ENCODE measurements at places on chromosomes 7 and 10. TPM values are rescaled to one million over a fixed set of nuclear protein-coding genes. Genes with fewer than 3 reads are reported as not detected.

DNA sequence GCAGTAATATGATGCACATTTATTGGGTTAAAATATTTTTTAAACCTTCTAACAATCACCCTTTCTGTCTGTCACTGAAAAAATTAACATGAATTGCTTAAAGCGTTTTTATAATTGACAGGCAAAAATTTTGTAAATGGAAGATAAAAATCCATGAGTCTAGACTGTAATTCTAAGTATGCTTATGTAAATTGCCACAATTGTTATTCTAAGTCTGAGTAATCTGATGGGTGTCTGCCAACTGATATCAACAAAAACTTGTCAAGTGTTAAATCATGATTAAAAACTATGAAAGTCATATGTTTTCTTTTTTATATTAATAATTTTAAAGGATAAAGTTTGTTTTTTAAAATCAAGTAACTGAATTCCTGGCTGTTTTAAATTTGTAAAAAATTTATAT lies 208.2 kb downstream of the CDK14 start:
- DNase-seq: no peak

ITIH5 gene
- total RNA-seq: not detected

- DNase-seq: no peak
Observed at GRCh38 chr10:79185067-79185774, 116.5 kb downstream of the ZMIZ1 start.

SPDYE5 gene
- total RNA-seq: not detected

DNA sequence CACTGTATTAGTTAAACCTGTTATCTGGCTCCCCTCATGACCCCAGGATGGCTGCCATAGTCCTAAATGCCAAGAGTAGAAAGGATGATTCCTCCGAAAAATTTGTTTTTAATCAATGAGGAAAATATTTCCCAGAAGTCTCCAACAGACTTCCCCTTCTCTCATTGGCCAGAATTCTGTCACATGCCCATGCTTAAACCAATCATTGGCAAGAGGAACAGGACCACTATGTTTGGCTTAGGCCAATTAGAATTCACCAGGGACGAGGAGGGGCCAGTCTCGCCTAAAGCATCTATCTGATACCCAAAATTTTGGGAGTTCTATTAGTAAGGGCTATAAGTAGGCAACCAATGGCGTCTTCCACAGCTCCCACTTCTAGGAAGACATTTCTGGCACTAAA lies 71.2 kb upstream of the IL6 start:
- no peak for DNase-seq

DNA sequence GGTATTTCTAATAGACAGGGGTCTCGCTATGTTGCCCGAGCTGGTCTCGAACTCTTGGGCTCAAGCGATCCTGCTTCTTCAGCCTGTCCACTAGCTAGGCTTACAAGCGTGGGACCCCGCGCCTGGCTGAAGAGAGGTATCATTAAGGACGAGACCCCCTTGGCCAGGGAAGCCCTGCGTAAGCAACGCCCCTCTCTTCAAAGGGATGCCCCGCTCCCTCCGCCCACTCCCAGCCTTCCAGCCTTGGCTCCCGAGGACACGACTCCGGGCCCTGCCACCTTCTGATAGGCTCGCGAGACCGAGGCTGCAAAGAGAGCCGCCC lies 220 bp upstream of the ZKSCAN5 start:
- no peak for DNase-seq

GRCh38 chr7:66100408-66101050 lies 14.1 kb upstream of the CRCP start:
- DNase-seq: no peak

COMTD1 gene
- 39.0 TPM for total RNA-seq

DNA sequence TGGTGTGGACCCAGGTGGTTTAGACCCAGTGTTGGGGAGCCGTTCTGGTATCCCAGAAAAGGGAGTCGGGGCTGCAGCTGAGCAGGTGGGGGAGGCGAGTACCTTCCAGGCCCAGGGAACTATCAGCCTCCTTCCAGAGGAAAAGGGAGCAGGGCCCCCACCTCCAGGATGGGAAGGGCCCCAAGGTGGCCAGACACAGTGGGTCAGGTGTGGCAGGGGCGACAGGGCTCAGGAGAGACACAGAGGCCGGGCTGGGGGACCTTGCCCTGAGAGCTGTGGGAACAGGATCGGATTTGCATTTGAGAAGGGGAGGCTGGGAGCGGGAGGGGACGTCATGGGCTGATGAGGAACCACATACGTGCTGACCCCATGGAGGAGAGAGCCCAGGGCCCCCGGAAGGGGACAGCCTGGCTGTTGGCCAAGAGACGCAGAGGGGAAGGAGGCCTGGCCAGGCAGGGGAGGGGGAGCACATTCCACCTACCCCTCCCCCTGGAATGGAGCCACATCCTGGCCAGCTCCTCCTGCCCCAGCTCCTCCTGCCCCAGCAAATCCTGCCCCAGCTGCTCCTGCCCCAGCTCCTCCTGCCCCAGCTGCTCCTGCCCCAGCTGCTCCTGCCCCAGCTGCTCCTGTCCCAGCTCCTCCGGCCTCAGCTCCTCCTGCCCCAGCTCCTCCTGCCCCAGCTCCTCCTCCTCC lies 9.7 kb upstream of the TTYH3 start:
- DNase-seq: no peak

NEUROD6 gene
- not detected for total RNA-seq

GRCh38 chr10:43001427-43001795 lies 75.5 kb upstream of the RET start:
- no peak for DNase-seq

GRCh38 chr7:42214060-42214679 lies 22.8 kb downstream of the GLI3 start:
- DNase-seq: no peak

- DNase-seq: no peak
Observed at GRCh38 chr7:81525841-81526240, 244.0 kb downstream of the HGF start.

HPS1 gene
- total RNA-seq: 88.2 TPM

DNA sequence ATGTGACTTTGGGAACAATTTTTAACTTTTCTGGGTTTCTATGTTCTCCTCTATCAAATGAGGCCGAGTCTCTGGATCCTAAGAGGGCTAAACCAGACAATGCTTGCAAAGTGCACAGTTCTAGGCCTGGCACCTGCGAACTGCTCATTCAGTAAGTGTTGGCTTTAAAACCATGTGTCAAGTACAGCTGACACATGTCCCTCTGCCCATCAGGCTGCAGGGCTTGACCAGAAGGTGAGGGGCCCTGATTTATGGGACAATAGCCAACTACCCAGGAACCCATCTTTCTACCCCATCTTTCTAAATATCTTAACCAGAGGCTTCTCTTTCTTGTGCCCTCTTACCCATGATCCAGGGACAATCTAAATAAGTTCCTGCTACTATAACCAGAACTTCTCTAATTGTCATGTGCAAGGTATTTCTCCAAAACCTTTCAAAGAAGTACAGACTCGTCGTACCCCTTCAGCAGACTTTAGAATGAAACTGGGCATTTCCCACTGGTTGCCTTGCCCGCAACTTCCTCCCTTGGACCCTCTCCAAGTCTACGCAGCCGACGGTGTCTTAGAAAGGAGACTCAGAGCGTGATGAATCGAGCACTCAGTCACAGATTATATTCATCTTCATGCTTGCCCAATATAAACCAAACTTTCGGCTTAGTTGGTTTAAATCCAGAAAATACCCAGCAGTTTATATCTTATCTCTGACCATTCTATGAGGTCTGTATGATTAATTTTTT lies 69.8 kb upstream of the STEAP1B start:
- DNase-seq: no peak

PARD3 gene
- total RNA-seq: 0.67 TPM

DNA sequence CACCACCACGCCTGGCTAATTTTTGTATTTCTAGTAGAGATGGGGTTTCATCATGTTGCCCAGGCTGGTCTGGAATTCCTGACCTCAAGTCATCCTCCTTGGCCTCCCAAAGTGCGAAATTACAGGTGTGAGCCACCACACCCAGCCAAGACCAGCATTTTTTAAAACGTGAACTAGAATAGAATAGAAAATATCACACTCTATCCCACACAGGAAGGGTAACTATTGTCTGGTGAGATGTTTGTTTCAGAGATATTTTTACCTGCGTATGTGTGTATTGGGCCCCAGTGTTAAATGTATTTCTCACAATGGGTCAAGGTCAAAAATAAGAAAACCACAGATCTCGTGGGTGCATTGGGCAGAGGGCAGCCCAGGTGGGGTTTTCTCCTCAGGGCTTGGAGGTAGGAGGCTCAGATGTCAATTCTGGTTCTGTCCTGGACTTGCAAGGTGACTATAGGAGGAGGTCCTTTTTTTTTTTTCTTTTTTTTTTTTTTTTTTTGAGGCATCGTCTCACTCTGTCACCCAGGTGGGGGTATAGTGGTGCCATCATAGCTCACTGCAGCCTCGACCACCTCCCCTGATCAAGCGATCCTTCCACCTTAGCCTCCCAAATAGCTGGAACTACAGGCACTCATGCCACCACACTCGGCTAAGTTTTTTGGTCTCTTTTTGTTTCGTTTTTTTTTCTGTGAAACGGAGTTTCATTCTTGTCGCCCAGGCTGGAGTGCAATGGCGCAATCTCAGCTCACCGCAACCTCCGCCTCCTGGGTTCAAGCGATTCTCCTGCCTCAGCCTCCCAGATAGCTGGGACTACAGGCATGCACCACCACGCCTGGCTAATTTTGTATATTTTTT lies 19.0 kb downstream of the SH2B2 start:
- no peak for DNase-seq

ATP6V0E2 gene
- 48.5 TPM for total RNA-seq

DNA sequence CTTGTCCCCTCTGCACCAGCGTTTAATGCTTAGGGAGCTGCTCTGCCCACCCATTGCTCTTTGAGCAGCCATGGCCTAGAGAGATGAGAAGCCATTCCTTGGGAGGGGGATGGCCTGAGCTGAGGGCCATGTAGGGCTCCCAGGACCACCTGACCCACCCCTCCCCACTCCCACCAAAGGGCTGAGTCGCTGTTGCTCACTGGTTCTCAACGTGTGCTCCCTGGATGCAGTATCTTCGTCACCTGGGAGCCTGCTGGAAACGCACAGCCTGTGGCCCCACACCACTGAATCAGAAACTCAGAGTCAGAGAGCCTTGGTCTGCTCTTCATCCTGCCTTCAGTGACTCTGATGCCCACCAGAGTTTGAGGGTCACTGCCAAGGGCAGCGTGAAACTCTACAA lies 37.0 kb downstream of the VWA2 start:
- DNase-seq: no peak

GRID1 gene
- 0.68 TPM for total RNA-seq

DNA sequence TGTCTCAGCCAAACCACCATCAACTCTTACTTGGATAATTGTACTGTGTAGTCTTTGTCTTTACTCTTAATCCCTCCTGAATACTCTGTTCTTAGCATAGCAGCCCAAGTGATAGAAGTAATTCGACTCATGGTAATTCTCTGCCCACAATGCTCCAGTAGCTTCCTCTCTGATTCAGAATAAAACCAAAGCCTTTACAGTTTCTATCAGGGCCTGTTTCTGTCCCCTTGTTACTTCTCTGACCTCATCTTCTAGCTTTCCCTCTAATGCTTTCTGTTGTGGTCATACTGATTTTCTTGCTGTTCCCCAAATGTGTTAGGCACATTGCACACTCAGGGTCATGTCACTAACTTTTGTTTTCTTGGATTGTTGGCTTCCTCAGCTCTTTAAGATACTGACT lies 8.0 kb downstream of the ZNF518A start:
- DNase-seq: no peak

- no peak for DNase-seq
Observed at GRCh38 chr10:33749067-33749735, 414.7 kb upstream of the NRP1 start.

DNA sequence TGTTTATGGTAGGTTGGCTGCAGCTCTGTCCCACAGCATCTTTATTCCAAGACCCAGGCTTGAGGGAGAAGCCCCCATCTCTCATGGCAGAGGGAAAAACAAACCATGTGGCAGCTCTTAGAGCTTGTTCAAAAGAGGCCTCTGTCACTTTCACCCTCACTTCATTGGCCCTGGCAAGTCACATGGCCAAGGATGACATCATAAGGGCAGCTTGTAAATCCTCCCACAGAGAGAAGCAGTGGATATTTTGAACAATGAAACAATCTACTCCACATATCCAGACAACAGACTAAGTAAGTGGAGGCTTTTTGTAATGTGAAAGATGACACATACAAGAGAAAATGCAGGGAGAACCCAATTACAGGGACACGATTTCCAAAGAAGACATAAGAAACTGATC lies 108.1 kb downstream of the GRID1 start:
- DNase-seq: no peak

DNA sequence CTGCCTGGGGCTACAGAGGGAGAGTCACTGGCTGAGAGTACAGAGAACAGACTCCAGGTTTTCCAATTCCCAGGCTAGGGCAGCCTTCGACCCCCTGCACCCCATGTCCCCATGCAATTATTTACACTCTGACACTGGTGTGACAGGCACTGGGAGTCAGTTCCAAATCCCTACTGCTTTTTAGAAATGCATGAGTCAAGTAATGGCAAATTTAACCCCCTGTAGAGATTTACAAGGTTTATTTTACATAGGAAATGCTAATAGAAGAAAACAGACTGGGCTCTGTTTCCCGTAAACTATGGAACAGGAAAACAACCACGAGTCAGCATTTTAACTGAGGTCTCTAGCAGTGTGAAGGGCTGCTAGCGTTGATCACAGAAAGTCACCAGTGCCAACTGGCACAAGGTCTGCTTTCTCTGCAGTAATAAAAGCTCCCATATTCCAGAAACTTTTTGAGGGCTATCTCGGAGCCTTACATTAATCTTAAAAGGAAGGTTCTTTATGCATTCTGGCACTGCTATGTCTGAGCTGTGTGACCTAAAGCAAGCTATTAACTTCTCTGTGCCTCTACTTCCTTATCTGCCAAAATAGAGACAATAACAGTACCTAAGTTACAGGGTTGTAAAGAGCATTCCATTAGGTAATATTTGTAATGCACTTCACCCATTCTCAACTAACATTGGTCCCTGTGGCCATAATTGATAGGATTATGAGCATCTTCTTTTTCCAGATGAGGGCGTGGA lies 28.2 kb downstream of the NOD1 start:
- no peak for DNase-seq

CPED1 gene
- total RNA-seq: not detected

DNA sequence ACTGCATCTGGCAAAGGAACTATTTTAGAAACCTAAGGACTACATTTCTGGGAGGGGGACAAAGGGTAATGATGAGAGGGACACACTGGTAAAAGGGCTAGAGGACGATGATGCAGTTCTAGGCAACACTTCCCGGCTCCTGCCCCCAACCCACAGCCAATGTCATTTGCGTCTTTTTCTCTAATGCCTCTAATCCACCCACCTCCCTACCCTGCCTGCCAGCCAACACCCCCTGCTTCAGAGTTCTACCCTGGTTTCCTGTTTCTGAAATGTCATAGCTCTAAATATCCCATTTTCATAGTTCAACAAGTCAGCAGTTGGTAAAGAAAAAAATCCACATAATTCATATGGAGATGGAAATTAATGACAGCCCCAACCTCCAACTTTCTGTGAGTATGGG lies 79.0 kb downstream of the KIAA1549 start:
- DNase-seq: no peak

Data from T-cell (primary cell).